ENCODE measurements at places on chromosomes 2 and 18. TPM values are rescaled to one million over a fixed set of nuclear protein-coding genes. Genes with fewer than 3 reads are reported as not detected.
A peak's percentile ranks its signal among the peaks of the same experiment; 100 is the strongest.

DNA sequence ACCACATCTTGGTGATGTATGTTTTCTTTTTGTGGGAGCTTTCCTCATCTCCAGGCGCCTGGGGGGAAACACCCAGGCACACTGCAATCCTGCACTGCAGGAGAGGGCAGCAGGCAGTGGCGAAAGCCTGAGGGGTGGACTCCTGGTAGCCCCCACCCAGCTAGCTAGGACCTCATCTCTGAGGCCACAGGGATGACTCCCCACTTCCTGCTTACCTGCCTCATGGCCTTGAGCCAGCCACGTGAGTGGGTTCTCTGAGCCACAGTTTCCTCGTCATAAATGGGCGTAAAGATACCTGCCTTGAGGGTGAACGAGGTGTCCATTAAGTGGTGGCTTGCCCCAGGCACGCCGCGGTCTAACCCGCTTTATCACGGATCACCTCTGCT, 19.1 kb downstream of the TRAF3IP1 start:
- DNase-seq = no peak
- H3K4me3 ChIP-seq = no peak overlapping the region
- no peaks in the 10 kb centered on the region for H3K4me1 ChIP-seq
- H3K36me3 ChIP-seq = peaks cover 12% of the 10 kb centered on the region

GRCh38 chr2:104897515-104898184, 43.7 kb downstream of the POU3F3 start:
- DNase-seq = peak; percentile 30
- H3K36me3 ChIP-seq = no peaks in the 10 kb centered on the region
- H3K27me3 ChIP-seq = no peaks in the 10 kb centered on the region
- no peak overlapping the region for H3K27ac ChIP-seq
- peaks cover 5% of the 10 kb centered on the region for H3K4me1 ChIP-seq

DNA sequence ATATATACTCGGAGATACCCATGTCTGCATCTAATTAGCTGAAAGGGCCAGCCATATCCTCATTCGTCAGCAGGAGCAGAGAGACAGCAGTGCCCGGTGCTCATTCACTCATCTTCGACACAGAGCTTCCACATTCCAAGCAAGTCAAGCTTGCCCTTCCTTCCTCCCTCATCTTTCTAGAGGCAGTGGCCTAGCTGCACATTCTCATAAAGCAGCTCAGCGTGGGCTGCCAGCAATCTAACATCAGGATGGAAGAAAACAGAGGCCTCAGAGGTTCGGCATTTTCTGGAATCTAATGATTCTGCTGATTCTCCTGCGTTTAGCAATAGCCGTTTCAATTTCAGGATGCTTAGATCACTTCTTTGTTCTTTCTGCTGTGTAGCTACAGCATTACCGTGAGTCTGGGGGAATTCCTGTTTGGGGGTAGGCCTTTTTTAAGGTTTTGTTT, 68.8 kb downstream of the CLHC1 start:
- H3K36me3 ChIP-seq = no peaks in the 10 kb centered on the region
- peaks cover 42% of the 10 kb centered on the region for H3K4me1 ChIP-seq
- H3K27me3 ChIP-seq = no peaks in the 10 kb centered on the region
- H3K4me3 ChIP-seq = no peak overlapping the region
- no peak overlapping the region for H3K27ac ChIP-seq

DNA sequence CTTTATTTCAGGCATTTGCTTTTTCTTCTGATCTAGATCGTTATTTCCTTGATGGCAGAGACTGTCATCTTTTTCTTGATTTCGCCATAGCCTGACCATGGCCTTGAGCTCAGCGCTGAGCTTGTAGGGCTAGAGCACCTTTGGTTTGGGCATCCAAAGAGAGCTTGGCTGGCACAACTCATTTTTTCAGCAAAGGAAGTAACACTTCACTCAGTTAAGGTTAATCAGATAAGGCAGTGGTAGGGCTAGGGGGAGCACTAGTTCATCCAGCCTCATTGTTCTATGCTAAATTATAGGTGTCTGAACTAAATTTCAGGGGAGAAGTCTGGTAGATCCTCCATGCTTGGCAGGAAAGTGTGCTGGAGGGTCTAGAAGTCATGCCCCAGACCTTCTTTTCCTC, 125.0 kb downstream of the SETBP1 start:
- H3K27me3 ChIP-seq = no peaks in the 10 kb centered on the region
- H3K4me3 ChIP-seq = no peak overlapping the region
- peaks cover 1% of the 10 kb centered on the region for H3K36me3 ChIP-seq
- no peak for DNase-seq

Gene GAREM2
- total RNA-seq = not detected

GRCh38 chr2:26687801-26688200, 4.7 kb upstream of the KCNK3 start:
- DNase-seq = no peak
- H3K27me3 ChIP-seq = peaks cover 49% of the 10 kb centered on the region
- H3K27ac ChIP-seq = no peak overlapping the region
- H3K4me3 ChIP-seq = no peak overlapping the region
- H3K4me1 ChIP-seq = peaks cover 2% of the 10 kb centered on the region

Gene MYCN
- 3.7 TPM for total RNA-seq

Gene HOXD8
- 16.8 TPM for total RNA-seq

DNA sequence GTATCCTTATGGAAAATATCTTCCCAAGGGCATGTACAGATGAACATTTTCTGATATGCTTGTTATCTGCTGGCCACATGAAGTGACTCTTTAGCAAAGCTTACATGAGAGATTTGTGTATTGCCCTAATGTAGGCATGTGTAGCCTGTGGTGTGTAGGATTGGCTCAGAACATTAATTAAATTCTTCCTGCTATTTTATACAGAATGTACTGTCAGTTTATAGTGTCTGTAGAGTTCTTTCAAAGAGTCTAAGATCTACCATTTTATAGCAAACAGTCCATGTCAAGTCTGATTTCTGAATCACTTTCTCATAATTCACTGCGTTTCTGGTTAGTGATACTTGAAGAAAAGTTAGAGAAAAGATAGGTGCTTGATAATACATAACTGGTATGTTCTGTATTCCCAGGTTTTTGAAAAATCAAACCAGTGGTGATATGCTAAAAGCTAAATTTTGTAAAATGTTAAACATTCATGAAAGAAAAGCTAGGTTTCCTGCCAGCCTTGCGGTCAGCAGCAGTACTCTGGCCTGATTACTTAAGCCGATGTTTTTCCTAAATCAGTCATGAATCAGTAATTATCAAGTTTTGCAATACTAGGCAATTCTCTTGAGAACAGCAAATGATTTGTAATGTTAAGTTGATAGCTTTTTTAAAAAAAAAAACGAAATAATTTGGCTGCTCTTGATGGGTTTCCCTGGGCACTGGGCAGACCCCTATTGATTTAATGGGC, 30.9 kb upstream of the EFEMP1 start:
- H3K27me3 ChIP-seq = no peaks in the 10 kb centered on the region
- no peak overlapping the region for H3K4me3 ChIP-seq
- H3K36me3 ChIP-seq = no peaks in the 10 kb centered on the region
- H3K27ac ChIP-seq = peak overlapping the region; percentile 39
- DNase-seq = no peak

Gene CPO
- not detected for total RNA-seq

Gene HRH4
- not detected for total RNA-seq

Gene SATB2
- 4.9 TPM for total RNA-seq

Gene TUBA3D
- total RNA-seq = not detected

GRCh38 chr2:166127217-166128155, at the start of gene SCN1A:
TSS of gene SCN1A (minus strand) at chr2:166128020. CDS start at chr2:166073621, 54,399 bp downstream.
- peak; percentile 34 for DNase-seq
- H3K4me1 ChIP-seq = no peaks in the 10 kb centered on the region
- H3K4me3 ChIP-seq = no peak within 1 kb of the TSS
- no peak within 1 kb of the TSS for H3K27ac ChIP-seq
- H3K36me3 ChIP-seq = no peaks in the 10 kb centered on the region
- peaks cover 4% of the 10 kb centered on the region for H3K27me3 ChIP-seq

Gene GLB1L
- total RNA-seq = 3.6 TPM

GRCh38 chr2:47303341-47304148, 99.4 kb upstream of the MSH2 start:
- DNase-seq = no peak
- H3K27me3 ChIP-seq = no peaks in the 10 kb centered on the region
- H3K4me1 ChIP-seq = peaks cover 14% of the 10 kb centered on the region
- H3K27ac ChIP-seq = no peak overlapping the region
- H3K4me3 ChIP-seq = no peak overlapping the region
- no peaks in the 10 kb centered on the region for H3K36me3 ChIP-seq

Gene CRYGC
- total RNA-seq = not detected

DNA sequence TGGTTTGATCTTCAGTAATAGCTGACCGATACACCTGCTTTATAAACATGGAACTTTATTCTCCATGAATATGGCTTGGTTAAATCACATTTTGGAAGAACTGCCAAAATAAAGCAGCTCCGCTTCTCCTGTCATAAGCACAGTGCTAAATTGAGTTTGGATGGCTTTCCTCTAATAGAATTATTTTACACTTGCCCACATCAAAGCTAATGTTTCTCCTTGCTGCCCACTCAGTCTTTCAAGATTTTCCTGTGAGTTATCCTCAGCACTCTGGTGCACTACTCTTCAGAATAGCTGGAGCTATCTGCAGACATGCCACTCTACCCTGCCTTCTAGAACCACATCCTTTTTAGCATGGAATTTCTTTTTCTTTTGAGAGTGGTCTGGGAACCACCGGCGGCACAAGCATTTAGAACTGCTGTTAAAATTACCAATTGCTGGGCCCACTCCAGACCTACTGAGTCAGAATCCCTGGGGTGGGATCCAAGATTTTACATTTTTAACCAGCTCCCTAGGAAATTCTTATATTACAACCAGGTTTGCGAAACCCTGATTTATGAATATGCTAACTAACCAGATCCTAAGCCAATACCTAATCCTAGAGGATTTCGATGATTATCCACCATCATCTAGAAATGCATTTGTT, 283.3 kb downstream of the AFF3 start:
- no peak for DNase-seq
- no peaks in the 10 kb centered on the region for H3K36me3 ChIP-seq
- H3K27me3 ChIP-seq = no peaks in the 10 kb centered on the region
- H3K27ac ChIP-seq = no peak overlapping the region

- H3K36me3 ChIP-seq = no peaks in the 10 kb centered on the region
- H3K27ac ChIP-seq = peak overlapping the region; percentile 96
- peaks cover 32% of the 10 kb centered on the region for H3K4me1 ChIP-seq
- no peaks in the 10 kb centered on the region for H3K27me3 ChIP-seq
- peak; percentile 92 for DNase-seq
These were observed 55.2 kb downstream of the METTL4 start for GRCh38 chr18:2515908-2516625.

GRCh38 chr2:145752091-145752806, 1232.3 kb upstream of the ZEB2 start:
- H3K36me3 ChIP-seq = no peaks in the 10 kb centered on the region
- H3K27ac ChIP-seq = peak overlapping the region; percentile 64
- peak; percentile 74 for DNase-seq
- no peaks in the 10 kb centered on the region for H3K27me3 ChIP-seq
- peaks cover 23% of the 10 kb centered on the region for H3K4me1 ChIP-seq

Gene RESP18
- not detected for total RNA-seq

DNA sequence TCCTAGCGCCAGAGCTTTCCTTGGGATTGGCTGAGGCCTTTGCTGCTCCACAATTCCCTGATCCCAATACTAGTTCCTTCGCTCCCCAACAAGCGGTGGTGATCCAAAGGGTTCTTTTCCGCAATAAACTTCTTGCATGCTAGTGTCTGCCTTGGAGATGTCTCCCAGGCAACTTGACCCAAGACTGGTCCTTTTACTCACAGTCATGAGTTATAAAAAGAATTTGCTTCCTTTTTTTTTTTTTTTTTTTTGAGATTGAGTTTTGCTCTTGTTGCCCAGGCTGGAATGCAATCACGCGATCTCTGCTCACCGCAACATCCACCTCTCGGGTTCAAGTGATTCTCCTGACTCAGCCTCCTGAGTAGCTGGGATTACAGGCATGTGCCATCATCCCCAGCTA, 89.8 kb upstream of the SP3 start:
- H3K4me1 ChIP-seq = peaks cover 61% of the 10 kb centered on the region
- no peaks in the 10 kb centered on the region for H3K36me3 ChIP-seq
- no peaks in the 10 kb centered on the region for H3K27me3 ChIP-seq
- no peak for DNase-seq
- H3K4me3 ChIP-seq = no peak overlapping the region

- H3K4me3 ChIP-seq = no peak overlapping the region
- no peak overlapping the region for H3K27ac ChIP-seq
- H3K36me3 ChIP-seq = no peaks in the 10 kb centered on the region
- DNase-seq = no peak
These were observed 4.8 kb downstream of the REG1B start for GRCh38 chr2:79082987-79083386.

DNA sequence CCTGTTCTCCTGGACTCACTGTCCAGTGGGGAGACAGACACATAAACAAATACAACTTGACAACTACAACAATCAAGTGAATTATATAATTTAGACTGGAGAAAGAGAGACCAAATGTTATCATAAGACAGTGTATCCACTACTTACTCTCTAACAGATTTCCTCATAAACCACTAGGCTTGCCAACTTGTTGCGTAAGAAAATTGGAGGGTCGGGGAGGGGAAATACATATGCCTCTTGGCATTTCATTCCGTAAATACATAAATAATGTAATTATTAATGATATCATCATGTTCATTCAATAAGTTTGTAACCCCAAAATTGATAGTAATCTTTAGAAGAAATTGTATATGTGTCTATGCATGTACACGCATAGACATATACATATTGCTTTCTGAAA, 14.9 kb downstream of the RAB6D start:
- no peaks in the 10 kb centered on the region for H3K36me3 ChIP-seq
- no peak for DNase-seq
- H3K4me1 ChIP-seq = no peaks in the 10 kb centered on the region
- H3K27ac ChIP-seq = no peak overlapping the region
- H3K27me3 ChIP-seq = no peaks in the 10 kb centered on the region
- H3K4me3 ChIP-seq = no peak overlapping the region

DNA sequence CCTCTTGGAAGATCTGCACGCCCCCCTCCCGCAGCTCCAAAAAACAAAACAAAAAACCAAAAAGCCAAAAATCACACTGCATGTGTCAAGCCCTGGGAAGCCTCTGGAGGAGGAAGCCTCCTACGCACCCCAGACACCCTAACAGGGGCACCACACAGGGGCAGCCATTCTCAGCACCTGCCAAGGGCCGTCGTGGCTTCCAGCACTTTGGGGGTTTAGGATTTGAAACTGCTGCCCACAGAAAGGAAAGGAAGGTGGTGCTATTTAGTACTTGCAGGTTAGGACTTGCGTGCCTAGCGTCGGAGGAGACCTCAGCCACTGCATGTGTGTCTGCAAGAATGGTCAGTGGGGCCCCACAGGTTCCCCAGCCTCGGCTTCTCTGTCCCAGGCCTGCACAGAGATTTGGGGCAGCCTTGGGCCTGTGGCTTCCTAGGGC, 419 bp upstream of the GPR55 start:
- H3K4me3 ChIP-seq = no peak overlapping the region
- H3K4me1 ChIP-seq = peaks cover 9% of the 10 kb centered on the region
- DNase-seq = no peak
- H3K27ac ChIP-seq = no peak overlapping the region

Data from SJSA1 (cell line).